Nasal cavity respiratory epithelium epithelial cell of viscerocranial mucosa (primary cell): ENCODE measurements at places on chromosomes 2 and 18. TPM values are rescaled to one million over a fixed set of nuclear protein-coding genes. Genes with fewer than 3 reads are reported as not detected.

CEP192 gene
- total RNA-seq = 22.6 and 30.3 TPM in 2 replicates

MROH2A gene
- not detected in 2 replicates for total RNA-seq

GPBAR1 gene
- under 0.01 and 0.07 TPM in 2 replicates for total RNA-seq

C1QL2 gene
- not detected in 2 replicates for total RNA-seq

RALB gene
- total RNA-seq = 53.3 and 72.5 TPM in 2 replicates

LINC00305 gene
- total RNA-seq = not detected in 2 replicates

UGT1A5 gene
- 2.3 TPM in 1 of 2 replicates, not detected in the other for total RNA-seq

ADRA2B gene
- under 0.01 and 0.07 TPM in 2 replicates for total RNA-seq

LBX2 gene
- 0.68 and 1.00 TPM in 2 replicates for total RNA-seq

COPS7B gene
- 13.3 and 24.2 TPM in 2 replicates for total RNA-seq

MC4R gene
- total RNA-seq = not detected in 2 replicates

RAX gene
- not detected in 2 replicates for total RNA-seq

UGT1A9 gene
- not detected in 2 replicates for total RNA-seq

OSBPL6 gene
- total RNA-seq = 13.7 and 15.9 TPM in 2 replicates

RAB31 gene
- total RNA-seq = 45.5 and 117 TPM in 2 replicates

PFN4 gene
- 0.34 and 0.43 TPM in 2 replicates for total RNA-seq

MPP4 gene
- total RNA-seq = under 0.01 and 0.07 TPM in 2 replicates

TEX44 gene
- not detected in 2 replicates for total RNA-seq

SLC14A1 gene
- total RNA-seq = not detected in 2 replicates

RAB10 gene
- 299 and 792 TPM in 2 replicates for total RNA-seq

DCDC2C gene
- total RNA-seq = not detected in 2 replicates

EIF2AK3 gene
- total RNA-seq = 32.8 and 43.0 TPM in 2 replicates

CFAP53 gene
- 0.68 and 1.1 TPM in 2 replicates for total RNA-seq

GPR75 gene
- 1.0 and 2.6 TPM in 2 replicates for total RNA-seq

DES gene
- total RNA-seq = not detected in 2 replicates

IL1F10 gene
- total RNA-seq = 0.34 TPM in 1 of 2 replicates, not detected in the other

C1GALT1C1L gene
- under 0.01 and 0.14 TPM in 2 replicates for total RNA-seq

ZNF519 gene
- 1.0 and 2.3 TPM in 2 replicates for total RNA-seq

ST8SIA3 gene
- total RNA-seq = not detected in 2 replicates

FHL2 gene
- 60.8 and 130 TPM in 2 replicates for total RNA-seq

MEP1B gene
- total RNA-seq = under 0.01 TPM in 1 of 2 replicates, not detected in the other
